ENCODE measurements at places on chromosomes 12 and 14.

DNA sequence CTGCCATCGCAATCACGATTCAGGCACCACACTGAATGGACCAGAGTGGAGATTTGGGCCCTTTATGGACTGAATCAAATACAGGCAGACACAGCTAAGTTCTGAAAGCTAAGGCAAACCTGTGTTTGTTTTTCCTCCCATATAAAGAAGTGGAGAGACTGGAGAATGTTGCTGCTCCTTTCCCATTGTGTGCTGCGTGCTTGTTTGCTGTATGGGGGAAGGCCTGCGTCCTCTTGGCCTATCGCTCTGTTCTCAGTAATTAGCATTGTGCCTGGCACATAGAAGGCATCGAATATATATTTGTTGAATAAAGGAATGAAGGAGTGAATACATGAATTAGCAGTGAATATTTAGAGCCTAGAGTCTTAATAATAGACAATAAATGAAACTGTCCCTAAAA is 12.4 kb downstream of the ST8SIA1 start:
- no peak for DNase-seq

DNA sequence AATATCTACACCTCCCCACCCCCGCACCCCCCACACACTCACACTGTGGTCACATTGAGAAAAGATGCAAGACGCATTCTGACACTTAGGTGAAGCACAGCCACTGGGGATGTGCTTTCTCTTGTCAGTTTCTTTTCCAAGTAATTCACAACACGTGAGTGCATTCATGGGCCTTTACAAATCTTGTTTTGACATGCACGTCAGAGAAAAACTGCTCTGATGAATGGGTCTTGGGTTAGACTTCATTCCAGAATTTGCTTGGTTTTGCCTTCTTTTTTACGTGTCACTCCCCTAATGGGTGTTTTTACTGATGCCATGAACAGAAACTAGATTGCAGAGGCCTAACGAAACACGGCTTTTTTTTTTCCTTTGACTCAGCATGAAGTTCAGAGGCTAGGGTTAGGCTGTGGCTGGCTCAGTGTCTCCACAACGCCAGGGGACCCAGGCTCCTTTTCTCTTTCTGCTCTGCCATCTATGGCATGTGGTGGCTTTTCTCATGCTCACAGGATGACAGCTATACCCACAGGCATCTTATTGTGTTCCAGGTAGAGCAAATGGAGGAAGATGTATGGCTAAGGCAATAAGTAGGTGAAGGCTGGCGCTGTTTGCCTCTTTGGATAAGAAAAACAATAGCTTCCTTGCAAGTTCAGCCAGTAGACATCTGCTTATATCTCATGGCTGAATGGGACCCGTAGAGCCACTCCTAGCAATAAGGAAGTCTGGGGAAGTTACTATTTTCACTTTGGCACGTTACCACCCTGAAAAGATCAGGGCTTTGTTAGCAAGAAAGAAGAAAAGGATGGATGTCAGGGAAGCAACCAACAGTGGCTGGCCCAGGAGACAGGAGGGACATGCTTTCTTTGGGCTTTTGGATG is 253.3 kb downstream of the SLC15A4 start:
- DNase-seq = no peak

- DNase-seq = no peak
Observed at GRCh38 chr14:82451675-82452074, 918.0 kb upstream of the SEL1L start.

- DNase-seq = no peak
Observed at GRCh38 chr14:37587131-37587803, 7.8 kb downstream of the FOXA1 start.

- no peak for DNase-seq
Observed at GRCh38 chr12:40208707-40209446, 15.9 kb upstream of the LRRK2 start.

DNA sequence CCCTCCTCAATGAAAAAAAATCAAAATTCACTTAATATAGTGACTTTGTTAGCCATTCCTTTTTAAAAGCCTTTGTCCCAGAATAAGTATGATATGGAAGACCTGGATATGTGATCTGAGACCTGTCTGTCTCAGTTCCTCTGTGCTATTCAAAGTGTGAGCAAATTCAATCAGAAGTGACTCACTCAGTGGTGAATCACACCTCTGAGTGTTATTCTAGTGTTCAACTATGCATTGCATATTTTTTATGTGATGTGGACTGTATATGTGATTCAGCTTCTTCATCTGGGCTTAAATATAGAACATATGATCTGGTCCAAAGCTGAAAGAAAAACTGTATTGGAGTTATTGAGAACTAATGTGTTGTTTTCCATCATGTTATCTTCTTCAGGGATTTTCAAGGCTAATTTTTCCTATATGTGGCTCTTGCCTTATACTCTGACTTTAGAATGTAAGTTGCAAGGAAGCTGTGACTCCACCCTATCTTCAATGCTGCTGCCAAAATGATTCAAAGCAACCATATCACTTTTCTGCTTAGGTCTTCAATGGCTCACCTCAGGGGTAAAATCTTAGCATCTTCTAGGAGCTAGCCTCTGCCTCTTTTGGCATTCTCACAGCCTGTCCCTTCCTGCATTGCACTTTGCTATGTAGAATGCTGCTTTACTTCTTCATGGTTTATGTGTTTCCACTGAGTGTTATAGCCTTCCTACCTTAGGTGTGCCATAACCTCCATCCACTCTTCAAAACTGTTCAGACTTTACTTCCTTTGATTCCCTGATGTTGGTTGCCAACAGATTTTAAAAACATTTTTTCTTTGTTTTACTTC is 169.8 kb downstream of the OTOGL start:
- DNase-seq = no peak

- DNase-seq = no peak
Observed at GRCh38 chr12:27008081-27008480, 6.1 kb downstream of the TM7SF3 start.
